ENCODE measurements at places on chromosomes 4 and X.

- DNase-seq, result no peak
Measured at GRCh38 chrX:153793291-153793690, 884 bp downstream of the IDH3G start.

DNA sequence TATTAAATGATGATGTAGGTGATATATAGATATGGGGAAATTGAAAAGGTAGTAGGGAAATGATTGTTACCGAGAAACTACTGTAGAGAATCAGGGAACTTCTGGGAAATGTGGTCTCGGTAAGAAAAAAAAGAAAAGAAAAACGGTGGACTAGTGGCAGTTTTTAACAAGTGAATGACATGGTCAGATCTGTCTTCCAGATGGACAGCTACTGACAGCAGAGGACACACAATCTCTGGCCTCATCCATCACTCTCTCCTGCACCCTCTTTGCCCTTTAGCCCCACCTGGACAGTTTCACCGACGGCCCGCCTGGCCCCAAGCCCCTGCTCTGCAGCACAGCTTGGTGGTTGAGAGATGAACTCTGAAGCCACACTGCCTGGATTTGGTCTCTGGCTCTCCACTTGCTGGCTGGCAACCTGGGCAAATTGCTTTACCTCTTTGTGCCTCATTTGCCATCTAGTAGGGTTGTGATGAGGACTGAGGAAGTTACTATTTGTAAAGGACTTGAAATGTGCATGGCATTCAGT is 23.4 kb downstream of the RBM47 start:
- no peak for DNase-seq

- DNase-seq, result no peak
Measured at GRCh38 chr4:108366716-108367115, 198.0 kb upstream of the LEF1 start.

GRCh38 chrX:154486052-154486395 is 391 bp downstream of the UBL4A start:
- peak; percentile 31 for DNase-seq

DNA sequence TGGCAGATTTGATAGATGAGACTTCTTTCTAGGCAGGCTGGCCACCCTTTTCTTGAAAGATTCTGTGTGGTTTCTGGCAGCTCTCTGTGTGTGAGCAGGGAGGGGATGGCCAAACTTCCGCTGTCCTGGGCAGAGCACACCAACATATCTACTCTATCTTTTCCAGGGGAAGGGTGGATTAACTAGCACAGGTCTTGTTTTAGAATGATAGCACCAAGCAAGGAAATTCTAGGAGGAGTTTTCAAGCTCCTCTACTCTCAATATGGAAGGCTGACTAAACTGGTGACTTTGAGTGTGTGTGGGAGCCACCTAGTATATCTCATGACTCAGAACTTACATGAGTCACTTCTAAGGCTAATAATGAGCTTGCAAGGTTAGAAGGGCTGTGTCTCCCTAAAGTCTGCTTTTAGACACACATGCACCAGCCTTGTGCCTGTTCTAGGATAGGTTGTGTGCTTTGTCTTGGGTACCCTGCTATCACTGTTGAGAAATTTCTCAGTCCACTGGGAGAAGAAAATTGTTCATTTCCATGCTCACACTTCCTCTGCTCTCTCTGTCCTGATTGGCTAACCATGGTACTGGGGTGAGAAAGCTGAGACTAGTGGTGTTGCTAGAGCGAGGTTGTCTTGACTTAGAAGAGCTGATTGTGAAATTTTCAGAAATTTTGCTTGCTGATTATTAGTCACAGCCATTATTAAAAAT is 72.9 kb downstream of the YIPF6 start:
- peak; percentile 36 for DNase-seq
